NCI-H345 (cell line): ENCODE measurements at places on chromosomes 6 and 20.

DNA sequence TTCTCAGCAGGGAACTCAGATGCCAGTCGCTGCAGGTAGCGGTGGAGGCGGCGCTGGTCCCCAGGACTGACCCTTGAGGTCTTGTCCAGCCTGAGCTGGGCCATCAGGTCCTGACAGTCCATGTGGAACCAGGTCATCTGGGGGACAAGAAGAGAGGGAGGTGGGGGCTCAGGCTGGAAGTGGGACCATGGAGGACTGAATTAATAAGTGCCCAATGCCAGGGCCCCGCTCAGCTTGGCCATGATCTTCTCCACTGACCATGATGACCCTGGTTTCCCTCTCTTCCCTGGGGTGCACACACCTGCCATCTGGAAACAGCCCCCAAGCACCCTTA lies 47.0 kb downstream of the KIAA1755 start:
- no peak for DNase-seq

- no peak for DNase-seq
Observed at GRCh38 chr6:152973916-152974315, 8.9 kb downstream of the FBXO5 start.

DNA sequence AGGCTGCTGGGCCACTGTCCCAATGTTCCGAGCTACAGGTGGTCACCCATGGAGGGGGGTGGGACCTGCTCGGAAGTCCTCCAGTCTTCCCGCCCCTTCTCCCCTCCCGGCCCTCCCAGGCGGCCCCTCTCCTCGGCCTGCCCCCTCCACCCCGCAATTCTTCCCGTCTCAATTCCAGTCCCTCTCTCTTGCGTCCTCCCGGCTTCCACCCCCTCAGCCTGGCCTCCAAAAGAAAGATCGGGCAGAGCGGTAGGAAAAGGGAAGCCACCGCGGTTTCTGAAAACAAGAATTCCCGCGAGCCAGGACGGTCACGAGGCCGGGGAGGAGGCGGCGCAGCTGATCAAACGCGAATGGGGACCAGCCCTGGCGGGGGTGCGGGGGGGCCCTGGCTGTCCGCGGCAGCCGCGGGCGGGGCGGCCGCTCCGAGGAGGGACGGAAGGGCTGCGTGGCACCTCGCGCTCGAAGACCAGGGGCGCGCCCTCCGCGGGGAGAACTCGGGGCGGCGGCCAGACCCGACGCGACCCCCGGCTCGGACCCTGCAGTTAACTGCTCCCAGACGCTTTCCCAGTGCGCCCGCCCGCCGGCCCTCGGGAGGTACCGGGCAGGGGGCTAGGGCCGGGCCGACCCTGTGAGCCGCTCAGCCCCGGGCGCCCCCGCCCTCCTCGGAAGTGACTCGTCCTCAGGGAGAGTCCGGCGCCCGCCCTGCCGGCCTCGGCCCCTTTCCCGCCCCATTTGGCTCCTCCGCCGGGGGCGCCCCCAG lies 1.0 kb downstream of the PXDC1 start:
- peak; percentile 28 for DNase-seq

- no peak for DNase-seq
Observed at GRCh38 chr6:12613811-12614210, 102.8 kb upstream of the PHACTR1 start.

GRCh38 chr6:17442196-17442595 lies 48.8 kb downstream of the CAP2 start:
- DNase-seq = no peak

DNA sequence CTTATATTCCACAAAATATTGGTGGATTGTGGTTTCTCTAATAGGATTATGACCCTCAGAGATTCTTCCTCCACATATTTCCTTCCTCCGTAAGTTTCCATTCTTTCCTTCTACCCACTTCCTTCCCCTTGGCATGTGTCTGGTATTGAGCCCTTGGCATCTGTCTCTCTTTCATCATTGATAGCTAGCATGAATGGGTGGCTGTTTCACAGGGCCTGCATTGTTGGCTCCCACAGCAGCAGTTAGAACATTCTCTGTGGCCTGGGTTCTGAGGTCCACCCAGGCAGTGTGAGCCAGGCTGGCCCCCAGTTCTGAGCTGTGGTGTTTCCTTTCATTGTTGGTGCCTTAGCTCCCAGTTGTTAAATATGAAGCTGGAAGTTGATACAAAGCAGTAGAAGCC lies 125.3 kb downstream of the ANKS1A start:
- no peak for DNase-seq

GRCh38 chr6:113208726-113209125 lies 648.4 kb upstream of the MARCKS start:
- no peak for DNase-seq

DNA sequence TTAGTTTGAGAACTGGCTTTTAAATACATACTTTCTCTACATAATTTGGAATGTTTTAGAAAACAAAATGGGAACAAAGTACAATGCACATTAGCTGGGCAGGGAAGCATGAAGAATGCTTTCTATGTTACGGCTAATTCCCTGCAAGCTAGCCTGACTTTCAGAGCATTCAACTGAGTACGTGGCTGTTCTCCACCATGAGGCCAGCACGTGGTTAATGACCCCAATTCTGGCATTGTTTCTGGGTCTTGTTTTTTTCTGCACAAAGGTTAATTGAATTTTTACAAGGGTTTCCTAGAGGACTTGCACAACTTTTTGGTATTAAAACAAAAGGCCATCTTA lies 208.6 kb upstream of the AGPAT4 start:
- DNase-seq = no peak

DNA sequence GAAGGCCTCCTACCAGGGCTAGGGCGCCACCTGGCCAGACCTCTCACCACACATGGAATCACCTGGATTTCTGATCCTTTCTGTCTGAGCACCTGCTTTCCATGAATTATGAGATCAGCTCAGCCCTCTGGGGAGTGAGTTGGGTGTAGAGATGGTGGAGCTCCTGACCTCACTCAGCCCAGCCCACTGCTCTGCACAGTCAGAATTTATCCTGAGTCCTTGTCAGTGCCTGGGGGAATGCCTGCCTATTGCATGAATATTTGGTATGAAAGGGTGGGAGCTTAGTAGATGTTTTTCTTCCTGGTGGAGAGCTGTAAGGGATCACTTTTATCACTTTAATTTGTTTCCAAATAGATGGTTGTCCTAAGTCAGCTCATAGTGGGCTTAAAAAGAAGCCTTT lies 47.5 kb downstream of the DTD1 start:
- DNase-seq = no peak

GRCh38 chr20:44961011-44961869 lies 1.0 kb upstream of the TOMM34 start:
- no peak for DNase-seq

DNA sequence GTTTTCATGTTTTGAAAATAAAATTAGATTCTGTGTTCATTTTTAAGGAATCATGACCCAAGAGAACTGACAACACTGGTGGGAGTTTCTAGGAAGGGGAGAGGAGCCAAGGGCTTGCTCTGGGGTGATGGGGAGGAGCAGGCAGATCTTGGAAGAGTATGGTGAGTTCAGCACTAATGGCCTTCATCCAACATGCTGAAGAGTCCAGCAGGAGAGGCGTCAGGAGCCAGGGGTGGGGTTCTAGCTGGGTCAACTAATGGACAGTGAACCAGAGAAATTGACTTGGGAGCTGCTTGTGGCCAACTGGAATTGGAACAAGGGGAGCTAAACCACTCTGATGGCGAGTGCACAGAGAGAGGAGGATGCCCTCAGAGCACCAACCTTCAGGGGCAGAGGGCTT lies 107.1 kb downstream of the MRPL14 start:
- no peak for DNase-seq

DNA sequence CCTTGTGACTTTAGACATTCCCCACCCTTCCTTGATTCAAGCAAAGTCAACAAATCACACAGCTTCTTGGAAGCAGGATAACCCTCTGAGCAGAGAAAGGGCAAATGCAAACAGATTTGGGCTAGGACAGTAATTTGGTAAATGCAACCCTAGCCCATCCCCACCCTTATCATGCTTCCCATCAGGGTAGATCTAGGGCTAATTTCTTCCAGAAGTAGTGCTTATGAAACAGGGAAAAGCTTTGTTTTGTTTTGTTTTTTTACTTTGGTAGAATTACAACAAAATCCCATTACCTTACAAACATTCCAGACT lies 525.1 kb upstream of the NOX3 start:
- DNase-seq = no peak

DNA sequence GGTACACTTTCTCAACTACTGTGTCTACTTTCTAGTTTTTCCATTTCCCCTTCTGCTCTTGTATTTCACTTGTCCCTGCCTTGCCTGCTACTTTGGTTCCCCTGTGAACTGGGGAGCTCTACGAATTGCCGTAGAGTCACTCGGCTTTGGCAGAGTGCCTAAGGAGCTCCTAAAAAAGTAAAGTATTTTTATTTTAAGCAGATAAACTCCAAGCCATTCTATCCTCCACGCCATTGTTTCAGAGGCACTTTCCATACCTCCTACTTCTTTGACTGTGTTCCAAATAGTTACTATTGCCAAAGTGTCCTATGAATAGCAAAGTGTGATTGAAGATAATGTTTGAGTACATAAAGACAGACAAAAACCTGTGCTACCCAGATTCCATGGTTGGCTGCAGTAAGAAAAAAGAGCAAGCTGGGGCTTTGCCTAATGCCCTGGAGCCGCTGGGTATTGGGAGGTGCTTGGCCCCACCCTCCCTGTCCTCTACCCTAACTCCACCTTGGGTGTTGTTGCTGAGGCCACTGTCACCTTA lies 5.1 kb upstream of the MBOAT1 start:
- DNase-seq = peak; percentile 62

DNA sequence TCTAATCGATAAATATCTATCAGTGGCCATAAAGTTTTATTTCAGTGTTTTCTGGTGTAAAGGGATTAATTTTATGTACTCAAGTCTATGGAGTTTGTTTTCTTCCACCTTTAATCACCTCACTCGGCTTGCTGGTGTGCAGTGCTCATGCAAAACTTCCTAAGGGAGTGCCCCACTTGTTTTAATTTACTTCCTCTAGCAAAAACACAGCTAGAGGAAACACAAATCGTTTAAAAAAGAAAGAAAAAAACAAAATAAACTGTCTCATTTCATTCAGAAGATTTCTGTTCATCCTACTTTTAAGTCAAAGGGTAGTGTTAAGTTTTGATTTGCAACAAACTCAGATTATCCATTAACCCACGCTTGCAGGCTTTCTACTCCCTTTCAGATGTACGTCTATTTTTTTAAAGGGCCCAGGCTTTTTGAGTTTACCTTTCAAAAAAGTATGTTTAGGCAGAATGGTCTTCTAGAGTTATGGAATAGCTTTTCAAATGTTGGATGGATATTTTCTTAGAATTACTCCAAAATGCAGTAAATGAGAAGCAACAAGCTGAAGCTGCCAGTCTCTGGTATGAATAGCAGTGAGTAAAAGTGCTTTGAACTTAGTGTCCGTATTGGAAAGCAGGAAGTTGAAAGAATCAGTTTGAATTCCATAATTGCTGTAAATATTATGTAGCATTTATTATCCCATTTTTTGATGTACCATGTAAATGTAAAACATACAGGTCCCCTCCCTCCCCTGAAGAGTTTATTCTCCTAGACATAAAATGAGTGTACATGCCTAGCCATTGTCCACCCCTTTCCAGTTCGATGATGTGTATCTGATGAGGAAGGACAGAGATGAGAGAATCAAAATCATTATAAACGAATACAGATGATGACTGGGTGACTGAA lies 113.3 kb downstream of the SLC16A10 start:
- DNase-seq = no peak

DNA sequence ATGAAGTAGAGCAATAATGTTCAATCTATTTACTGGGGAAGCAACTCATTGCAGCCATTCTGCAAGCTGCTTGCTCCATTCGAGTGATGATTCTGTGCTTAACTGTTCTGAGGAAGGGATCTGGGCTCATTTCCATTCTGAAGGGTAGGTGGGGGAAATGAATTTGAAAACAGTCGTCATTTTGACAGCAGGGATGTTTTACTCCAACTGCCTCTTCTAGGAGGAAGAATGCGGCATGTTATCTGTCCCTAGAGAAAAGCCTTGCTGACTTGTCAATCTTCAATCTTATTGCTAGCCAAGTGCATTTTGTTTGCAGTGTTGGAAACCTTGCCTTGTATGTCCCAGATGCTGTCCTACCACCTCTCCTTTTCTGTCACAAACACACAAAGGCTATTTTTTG lies 105.9 kb downstream of the PRDM13 start:
- DNase-seq = no peak

- DNase-seq = peak; percentile 37
Observed at GRCh38 chr6:29967379-29968010, 25.2 kb downstream of the HLA-A start.

DNA sequence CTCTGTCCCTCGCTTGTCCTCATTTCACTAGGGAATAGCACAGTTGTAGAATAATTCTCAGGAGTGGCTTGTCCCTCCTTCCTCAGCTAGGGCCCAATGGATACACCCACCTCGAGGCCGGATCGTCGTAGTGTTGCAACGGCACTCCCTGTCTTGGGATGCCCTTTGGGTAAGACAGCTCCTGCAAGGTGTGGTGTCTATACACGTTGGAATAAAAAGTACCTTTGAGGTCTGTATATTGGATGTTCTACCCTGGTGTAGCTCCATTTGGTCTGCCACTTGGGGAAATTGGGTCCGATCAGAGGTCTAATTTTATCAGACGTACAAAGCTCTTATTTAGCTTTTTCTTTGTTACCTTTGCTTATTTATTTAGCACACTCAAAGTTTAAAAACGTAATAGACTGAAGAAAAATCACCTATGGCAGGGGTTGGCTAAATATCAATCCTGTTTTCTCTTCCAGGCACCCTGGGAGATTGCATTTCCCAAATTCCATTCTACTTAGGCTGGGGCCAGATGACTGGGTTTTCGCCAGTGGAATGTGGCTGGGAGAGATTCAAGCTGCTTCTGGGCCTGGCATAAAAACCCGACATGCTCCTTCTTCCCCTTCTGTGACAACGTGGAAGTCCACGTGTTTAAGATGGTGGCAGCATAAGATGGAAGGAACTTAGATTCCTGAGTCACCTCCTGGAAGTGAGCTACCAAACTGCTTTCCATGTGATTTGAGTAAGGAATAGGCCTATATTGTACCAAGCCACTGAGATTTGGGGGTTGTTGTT lies 82.3 kb upstream of the CD83 start:
- no peak for DNase-seq

DNA sequence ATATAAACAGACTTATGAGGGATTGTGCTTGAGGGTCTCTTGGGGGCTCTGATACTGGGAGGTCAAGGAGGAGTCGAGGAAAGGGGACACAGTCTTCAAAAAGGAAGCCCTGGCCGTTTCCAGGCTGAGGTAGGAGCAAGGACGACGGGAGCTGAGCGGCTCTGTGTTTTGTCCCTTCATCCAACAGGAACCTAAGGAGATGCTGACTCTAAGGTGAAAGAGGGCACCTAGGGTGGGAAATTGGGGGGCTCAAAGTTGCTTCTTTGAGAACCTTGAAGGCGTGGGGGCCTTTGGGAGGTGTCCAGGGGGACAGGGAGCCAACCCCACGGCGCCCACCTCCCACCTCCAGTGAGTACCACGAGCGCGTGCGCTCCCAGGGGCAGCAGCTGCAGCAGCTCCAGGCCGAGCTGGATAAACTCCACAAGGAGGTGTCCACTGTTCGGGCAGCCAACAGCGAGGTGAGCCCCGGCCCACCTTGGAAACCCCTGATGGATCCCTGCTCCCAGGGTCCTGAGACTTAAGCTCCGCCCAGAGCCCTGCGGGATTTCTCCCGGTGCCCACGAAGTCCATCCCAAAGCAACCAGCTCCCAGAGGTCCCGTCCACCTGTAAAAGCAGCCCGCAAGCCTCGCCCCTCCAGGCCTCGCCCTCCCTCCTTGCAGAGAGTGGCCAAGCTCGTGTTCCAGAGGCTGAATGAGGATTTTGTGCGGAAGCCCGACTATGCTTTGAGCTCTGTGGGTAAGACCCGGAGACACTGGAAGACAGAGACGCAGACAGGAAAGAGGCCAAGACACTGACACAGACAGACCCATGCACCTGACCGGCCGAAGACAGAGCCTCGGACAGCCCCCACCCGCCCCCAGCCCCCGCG lies 2.9 kb downstream of the SPAG4 start:
- peak; percentile 62 for DNase-seq

GRCh38 chr6:143276436-143276835 lies 174.1 kb downstream of the ADAT2 start:
- DNase-seq = no peak
